ENCODE measurements at places on chromosomes 4 and X.
A peak's percentile ranks its signal among the peaks of the same experiment; 100 is the strongest.

GRCh38 chr4:14345356-14345775 is 656.9 kb upstream of the CPEB2 start:
- DNase-seq: no peak

DNA sequence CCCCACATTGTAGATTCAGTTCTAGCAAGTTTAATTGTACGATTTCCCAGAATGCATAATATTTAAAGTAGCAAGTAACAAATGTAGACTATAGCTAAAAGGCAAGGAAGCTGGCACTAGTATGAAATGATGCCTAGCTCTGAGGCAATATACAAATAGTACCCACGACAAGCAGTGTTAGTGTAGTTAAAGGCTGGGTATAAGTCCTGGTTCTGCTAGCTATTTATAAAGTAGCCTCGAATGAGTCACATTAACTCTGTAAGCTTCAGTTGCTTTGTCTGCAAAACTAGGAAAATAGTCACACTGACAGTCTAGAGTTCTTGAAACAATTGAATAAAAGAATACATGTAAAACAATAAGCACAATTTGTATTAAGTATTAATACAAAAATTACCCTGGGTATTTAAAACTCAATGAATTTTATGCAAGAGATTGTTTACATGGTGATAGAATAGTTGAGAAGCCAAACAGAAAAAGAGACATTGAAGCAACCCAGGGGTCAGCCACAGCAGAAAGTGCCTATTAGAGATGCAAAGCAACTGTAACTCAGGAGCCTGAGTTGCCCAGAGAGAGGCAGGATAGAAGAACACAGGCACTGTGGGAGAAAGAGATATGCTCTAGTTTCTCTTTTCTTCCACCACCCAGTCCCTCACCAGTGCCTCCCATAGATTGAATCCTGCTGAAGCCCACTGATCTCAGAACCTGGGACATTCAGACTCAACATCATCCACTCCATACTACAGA is 949.0 kb downstream of the C4orf33 start:
- no peak for DNase-seq

- no peak for DNase-seq
Measured at GRCh38 chr4:36260731-36261130, 16.4 kb upstream of the ARAP2 start.

- no peak for DNase-seq
Measured at GRCh38 chrX:88977835-88978234, 230.8 kb downstream of the CPXCR1 start.

DNA sequence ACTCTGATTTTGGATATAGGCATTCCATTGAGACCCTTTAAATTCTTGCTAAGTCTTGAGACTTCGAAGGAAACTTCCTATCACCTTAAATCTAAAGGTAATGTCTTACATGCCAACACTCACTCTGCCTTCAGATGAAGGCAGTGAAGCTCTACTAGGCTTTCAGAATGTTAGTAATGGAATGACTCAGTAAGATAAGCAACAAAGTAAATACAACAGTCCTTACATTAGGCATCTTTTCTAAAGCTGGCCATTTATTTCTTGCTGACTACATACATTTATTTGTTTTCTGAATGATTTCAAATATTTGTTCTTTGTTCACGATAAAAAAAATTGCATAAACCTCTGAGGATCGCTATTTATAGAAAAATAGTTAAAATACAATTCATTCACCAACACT is 43.5 kb downstream of the ASIC5 start:
- no peak for DNase-seq

DNA sequence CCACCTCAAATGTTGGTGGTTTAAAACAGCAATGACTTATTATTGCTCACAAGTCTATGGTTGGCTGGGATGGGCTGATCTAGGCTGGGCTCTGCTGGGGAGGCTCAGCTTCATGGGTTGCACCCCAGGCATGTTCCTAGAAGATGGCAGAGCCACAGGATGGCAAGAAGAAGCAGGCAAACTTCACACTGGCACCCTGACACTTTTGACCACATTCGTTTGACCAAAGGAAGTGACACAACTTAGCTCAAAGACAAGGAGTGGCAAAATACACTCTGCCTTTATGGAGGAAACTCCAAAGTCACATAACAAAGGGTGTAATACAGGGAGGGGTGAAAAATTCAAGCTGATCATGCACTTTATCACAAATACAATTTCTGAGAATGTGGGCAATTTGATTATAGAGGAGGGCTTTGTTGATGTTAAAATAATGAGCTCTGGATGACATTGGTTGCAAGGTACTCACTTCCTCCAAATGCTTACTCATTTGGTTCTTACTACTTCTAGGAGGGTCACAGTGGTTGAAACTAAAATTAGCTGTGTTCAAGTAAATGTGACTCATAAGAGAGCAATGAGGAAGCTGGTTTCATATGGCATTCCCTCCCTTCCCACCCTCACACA is 249.2 kb upstream of the RPS6KA3 start:
- DNase-seq: peak; percentile 87

DNA sequence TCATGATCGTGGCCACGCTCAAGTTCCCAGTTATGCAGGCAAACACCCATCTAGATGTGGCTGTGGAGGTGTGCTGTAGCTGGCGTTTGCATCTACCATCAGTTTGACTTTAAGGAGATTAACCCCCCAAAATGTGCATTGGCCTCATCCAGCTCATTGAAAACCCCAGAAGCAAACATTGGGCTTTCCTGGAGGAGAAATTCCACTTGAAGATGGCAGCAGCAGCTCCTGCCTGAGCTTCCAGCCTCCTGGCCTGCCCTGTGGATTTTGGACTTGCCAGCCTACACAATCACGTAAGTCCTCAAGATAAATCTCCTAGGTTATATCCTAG is 30.2 kb upstream of the SLC25A6 start:
- no peak for DNase-seq

DNA sequence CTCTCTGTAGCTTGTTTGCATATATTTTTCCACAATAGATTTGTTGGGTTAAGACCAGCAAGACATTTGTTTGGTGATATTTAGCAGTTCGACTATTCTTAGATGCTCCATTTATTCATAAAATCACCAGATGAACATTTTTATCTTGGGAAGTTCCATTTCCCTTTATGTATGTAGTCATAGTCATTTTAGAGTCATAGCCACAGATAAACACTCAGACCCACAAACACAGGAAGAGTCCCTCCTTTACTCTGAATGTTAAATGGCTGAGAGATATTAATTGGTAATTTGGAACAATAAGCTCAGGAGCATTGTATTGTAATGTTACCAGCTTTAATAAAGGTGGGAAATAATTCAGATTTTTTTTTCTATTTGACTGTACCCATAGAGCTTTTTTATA is 1608.7 kb downstream of the STIM2 start:
- no peak for DNase-seq

DNA sequence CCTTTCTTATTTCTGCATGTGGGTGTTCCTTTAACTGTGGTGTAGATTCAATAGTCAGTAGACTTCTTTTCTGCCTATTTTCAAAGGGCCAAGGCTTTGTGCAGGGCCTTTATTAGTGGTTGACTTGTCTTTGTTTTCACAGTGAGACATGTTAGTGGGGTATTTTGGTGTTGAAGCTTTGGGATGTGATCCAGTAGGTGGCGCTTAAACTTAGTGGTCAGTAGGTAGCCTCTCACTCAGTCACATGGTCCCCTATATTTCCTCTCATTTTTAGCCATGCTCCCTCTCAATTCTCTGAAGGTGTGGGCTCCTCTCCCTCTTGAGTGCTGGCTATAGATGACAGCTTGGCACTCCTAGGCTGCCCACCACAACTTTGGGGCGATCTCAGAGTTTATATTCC is 23.4 kb upstream of the SLC10A7 start:
- peak; percentile 4 for DNase-seq

DNA sequence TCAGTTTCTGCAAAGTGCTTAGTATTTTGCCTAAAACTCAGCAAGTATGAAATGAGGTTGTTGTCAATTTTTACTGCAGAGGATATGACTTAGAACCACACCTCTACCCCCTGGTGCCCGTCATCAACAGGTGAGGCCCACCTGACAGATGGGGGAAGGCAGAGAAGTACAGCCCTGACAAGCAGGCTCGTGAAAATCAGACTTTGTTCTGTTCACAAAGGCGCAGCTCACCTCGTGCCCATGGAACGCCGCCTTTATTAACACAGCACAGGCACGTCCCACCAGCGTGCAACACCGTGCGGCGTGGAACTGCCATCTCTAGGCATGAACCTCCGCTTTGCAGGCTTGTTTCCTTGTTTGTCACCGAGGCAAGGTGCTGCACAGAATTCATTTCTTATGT is 13.3 kb downstream of the CYP4V2 start:
- DNase-seq: peak; percentile 31

DNA sequence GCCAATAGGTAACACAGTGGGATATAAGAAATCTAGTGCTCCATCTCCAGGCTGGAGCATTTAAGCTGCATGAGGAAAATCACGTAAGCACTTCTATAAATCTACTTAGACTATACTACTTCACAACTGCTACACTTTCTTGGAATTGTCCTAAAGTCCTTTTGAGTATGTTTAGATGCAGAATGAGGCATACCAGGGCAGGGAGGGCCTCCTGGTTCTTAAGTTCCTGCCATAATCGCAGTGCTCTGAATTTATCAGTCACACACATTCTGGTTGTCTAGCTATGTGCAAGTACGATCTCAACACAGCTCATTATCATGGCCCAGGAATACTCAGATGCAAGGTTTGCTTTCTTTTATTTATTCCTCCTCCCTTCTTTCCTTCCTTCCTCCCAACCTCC is 130.3 kb downstream of the GUCY2F start:
- no peak for DNase-seq

DNA sequence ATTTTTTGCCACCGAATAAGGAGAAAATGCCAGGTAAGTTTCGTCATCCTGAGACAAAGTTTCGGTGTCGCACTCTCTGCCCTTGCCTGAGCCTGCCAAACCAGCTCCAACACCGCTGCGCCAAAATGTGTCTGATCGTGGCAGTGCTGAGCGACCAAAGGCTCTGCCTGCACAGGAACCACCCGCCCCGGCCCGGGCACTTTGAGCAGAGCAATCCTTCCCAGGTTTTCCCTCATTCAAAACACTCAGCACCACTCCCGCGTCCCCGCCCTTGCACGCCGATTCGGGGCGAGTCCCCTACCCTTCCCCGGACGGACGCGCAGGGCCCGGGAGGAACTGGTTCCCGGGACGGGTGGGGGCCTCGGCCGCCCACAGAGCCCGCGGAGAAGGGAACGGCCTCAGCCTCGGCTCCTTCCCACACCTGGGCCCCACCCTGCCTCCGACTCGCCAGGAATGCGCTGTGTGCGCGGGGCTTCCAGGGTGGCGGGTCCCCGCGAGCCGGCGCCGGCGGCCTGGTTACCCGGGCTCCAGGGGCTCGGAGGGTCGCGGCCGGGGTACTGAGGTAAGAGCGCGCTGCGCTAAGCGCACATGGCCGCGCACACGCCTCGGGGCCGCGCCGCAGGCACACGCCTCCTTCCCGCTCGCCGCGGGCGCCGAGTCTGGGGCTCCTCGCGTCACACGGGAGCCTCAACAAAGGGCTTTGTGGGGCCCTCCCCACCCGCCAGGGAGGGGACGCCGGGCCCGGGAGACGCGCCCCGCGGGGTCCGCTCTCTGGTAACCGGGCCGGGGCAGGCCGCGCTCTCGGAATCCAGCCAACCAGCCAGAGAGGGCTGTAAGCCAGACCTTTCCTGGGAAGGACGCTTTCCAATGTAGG is at the start of gene C4orf36:
C4orf36 (minus strand) TSS at position 661 of the 874 bp plus-strand sequence. CDS start 902 bp downstream, outside the sequence.
- DNase-seq: peak; percentile 83

DNA sequence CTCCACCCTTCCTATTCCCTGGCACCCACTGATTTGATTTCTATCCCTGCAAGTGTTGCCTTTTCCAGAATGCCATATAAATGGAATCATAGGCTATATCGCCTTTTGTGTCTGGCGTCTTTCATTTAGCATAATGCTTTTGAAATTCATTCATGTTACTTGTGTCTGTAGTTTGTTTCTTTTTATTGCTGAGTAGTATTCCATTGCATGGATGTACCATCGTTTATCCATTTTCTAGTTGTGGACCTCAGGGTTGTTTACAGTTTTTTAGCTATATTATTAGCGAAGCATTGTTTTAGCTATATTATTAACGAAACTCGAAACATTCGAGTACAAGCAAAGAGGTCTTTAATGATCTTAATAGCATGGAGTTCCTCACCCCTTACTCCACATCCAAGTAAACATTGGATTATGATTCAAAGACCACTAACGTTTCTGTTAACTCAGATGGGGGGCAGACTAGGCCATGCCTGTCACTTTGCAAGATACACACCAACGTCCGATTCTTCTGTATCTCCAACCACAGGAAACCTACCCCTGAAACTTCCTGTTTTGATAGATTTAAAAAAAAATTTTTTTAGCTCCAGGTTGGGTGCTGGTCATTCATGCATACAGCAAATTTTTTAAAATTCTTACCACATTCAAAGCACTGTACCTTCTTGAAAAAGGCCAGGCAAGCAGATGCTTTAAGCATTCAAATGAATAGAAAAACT is 1.1 kb downstream of the DCK start:
- no peak for DNase-seq

GRCh38 chr4:142565771-142566170 is 280.3 kb downstream of the INPP4B start:
- no peak for DNase-seq

DNA sequence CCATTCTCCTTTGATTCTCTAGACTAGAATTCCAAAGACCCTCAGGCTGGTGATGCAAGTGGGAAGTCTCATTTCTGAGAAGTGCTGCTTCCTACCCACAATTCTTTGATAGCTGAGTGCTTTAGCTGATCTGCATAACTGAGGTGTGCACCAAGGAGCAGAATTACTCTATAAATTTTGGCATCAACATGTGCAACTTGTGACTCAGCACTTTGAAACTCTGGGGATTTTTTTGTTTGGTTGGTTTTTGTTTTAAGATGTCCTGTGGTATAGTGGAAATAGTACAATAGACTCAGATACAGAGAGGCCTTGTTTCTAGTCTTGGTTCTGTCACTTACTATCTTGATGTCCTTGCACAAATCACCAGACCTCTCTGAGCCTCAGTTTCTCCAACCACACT is 148.4 kb downstream of the AR start:
- no peak for DNase-seq

DNA sequence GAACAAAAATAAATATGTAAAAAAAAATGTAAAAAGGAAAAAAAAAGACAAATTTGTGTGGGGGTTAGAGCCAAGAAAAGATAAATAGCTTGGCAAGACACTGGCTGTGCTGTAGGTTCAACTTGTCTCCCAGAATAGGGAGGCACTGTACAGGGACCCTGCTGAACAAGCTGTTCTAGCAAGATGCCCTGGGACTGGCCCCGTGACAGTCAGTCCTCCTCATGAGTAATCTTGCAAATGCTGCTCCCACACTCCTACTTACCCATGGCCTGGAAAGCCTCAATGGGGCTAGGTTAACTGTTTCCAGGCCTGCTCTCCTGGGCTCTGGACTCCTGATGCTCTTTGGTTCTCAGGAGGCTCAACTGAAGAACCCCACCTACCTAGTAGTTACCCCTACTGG is 106.8 kb downstream of the ATG4A start:
- no peak for DNase-seq

DNA sequence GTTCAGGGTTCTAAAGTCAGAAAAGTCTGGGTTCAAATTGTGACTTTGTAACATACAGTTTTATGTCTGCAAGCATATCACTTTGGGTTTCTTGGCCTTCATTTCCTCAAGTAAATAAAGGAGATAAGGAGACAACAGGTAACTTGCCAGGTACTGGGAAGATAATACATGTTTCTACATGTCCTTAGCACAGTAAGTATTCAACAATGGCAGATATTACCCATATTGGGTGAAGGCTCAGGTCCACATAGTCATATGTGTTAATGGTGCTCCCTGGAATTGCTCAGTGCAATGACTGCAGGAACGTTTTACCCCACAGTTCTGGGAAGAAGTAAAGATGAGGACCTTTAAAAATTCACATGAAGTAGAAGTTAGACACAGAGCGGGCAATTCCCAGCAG is 35.8 kb upstream of the GAB1 start:
- DNase-seq: no peak

- no peak for DNase-seq
Measured at GRCh38 chr4:170849969-170850368, 760.2 kb upstream of the AADAT start.

Measured in SW480 (cell line).